ENCODE measurements at places on chromosomes 16 and 17.

- DNase-seq = no peak
Observed at GRCh38 chr17:43412166-43412565, 13.4 kb downstream of the ARL4D start.

GRCh38 chr16:75258807-75259141, 7.3 kb upstream of the BCAR1 start:
- DNase-seq = no peak

DNA sequence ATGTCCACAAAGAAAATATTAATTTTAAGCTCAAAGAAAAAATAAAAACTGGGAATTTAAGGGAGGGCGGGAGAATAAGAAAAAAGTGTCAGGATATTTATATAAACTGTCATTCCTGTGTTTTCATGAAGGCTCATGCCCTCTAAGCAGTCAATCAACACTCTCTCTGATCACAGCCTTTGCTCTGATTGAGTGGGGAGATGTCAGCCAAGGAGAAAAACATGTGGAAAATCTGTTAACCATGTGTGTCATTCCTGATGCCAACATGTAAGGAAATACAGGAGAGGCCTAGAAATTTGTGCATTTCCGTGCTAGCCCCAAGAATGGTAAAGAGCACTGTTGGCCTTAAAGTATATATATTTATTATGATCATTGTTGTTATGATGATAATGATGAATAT, 137.9 kb upstream of the IRX5 start:
- no peak for DNase-seq

DNA sequence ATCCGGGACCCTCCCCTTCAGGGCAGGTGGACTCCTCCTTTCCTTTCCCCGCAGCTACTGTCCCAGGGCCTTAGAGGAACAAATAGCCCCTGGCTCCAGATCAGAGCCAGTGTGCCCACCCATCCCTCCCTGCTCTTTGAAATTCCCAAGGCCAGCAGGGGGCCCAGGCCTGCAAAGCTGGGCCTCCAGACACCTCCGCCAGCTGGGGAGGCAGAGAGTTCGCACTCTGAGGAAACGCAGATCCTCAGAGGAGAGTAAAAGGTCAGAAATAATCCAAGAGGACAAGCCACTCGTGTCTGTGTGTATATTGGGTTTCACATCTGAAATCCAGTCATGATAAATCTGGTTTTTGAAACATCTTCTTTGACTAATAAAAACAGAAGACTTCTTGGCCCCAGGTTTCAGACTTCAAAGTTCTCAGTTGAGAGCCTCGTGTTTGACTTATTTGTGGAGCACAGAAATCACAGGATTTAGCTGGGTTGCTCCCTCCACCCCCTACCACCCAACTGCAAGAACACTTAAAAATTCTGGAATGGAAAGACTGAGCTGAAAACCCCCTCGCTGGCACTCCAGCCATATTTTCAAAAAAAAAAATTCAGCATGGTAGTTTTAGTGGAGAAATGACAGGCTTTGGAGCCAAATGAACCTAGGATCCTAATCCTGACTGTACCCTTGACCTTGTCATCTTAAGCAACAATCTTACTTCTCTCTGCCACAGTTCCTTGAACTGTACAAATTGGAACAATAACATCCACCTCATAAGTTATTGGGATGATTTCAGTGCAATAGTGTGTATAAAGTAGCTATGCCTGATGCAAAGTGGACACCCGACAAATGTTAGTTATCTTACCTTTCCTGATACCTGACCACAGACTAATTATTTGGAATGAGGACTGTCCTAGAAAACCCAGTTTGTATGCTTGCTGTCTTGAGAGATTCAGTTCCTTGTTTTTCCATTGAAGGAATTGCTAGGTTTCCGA, 44.5 kb upstream of the TBX2 start:
- no peak for DNase-seq

GRCh38 chr17:73281928-73282327, 20.2 kb upstream of the CPSF4L start:
- no peak for DNase-seq

GRCh38 chr16:67807148-67807682, 526 bp downstream of the TSNAXIP1 start:
- no peak for DNase-seq

DNA sequence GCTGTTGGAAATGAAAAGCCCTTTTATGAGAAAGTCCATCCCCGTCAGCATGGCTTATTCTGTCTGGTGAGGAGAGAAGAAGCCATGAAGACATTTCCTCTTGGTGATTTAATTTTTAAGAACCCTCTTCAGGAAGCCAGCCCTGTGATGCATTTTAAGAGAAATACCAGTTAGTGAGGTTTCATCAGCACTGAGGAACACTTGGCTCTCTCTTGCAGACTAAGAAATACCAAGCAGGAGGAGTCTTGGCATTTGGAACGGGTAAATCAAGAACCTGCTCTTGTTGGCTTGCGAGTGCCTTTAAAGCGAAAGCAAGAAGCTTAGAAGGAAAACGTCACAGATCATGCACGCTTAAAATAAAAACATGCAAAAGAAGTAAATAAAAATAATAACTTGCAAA, 17.5 kb downstream of the RAB11FIP3 start:
- DNase-seq = no peak

- no peak for DNase-seq
Observed at GRCh38 chr16:85327731-85328675, 215.7 kb upstream of the CIBAR2 start.

DNA sequence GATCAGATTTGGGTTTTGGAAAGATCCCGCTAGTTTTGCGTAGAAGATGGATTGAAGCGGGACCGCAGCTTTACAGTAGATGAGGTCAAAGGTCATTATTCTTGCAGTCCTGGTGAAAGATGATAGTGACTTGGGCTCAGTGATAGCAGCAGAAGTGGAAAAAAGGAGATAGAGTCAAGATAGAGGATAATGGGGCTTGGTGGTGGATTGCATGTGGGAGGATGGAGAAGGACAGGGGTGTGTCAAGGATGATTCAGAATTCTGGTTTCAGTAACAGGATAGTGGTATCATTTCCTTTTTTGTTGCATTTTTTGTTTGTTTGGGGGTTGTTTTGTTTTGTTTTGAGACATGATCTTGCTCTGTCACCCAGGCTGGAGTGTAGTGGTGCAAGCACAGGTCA, 28.7 kb downstream of the CHD9NB start:
- no peak for DNase-seq

DNA sequence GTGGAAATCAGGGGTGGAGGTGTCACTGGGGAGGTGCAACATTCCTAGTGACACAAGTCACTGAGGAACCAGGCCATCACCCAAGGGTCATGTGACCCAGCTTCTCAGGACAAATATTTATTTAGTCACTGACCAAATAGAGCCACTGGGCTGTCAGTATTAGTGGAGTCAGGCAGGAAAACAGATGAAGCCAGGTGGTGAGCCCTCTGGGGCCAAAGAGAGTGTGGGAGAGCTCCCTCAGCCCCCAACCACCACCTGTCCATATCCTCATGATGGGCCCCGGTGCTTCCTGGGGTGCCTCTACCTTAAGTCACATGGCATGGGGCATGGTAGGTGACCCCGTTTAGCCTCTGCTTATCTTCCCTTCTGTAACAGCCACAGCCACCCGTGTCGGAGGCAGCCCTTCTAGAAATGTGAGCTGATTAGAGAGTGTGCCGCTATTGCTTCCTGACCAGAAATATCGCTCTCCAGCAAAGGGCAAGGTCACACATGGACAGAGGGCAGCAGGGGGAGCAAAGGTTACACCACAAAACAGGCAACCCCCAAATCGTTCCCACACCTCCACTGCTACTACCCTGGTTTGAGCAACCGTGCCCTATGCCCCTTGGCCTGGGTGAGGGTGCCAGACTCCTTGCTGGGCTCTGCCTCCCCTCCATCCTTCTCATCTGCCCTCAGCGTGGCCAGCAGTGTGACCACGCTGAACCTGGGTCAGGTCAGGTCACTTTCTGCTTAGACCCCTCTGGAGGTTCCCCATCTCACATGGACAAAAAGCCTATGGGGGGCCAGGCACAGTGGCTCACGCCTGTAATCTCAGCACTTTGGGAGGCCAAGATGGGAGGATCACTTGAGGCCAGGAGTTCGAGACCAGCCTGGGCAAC, 8.6 kb upstream of the AKTIP start:
- DNase-seq = no peak

- no peak for DNase-seq
Observed at GRCh38 chr17:301681-302299, 50.8 kb downstream of the RPH3AL start.

DNA sequence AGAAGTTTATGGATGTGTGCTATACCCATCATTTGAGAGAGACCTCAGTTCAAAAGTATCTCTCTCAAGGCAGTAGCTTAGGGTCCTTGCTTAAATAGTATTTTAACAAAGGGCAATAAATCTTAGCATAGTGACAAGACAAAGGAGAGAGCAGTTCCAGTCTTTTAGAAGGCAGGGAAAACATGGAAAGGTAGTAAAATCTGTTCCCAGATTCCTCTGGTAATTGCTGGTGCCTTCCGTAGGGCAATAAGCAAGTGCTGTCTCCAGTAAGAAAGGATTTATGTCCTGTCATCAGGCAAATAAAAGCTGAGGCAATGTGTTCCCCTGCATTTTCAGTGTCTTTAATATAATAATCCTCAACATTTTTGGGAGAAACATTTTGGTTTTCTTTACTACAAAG, 149.0 kb upstream of the MPHOSPH6 start:
- DNase-seq = no peak

- no peak for DNase-seq
Observed at GRCh38 chr16:23149993-23150364, 727 bp upstream of the USP31 start.

DNA sequence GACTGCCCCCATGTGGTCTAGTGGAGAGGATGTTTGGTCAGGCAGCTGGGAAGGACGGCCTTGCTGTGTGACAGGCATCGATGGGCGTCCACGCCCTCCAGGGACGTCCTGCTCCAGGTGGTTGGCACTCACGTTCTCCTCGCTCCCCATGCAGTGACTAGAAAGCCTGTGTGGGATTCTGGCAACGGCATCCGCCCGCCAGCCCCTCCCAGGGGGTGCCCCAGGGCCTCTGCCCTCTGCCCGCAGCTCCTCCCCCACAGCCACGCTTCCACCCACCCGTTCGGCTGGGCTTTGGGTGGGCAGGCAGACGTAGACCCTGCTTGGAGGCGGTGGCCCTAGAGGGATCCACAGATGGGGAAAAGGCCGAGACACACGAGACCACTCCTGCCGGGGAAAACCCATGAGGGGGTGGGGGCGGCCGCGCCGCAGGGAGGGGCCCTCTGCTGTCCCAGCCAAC, 4.7 kb upstream of the IL17C start:
- DNase-seq = no peak

- no peak for DNase-seq
Observed at GRCh38 chr16:29198731-29199521, 207.6 kb downstream of the NPIPB11 start.

DNA sequence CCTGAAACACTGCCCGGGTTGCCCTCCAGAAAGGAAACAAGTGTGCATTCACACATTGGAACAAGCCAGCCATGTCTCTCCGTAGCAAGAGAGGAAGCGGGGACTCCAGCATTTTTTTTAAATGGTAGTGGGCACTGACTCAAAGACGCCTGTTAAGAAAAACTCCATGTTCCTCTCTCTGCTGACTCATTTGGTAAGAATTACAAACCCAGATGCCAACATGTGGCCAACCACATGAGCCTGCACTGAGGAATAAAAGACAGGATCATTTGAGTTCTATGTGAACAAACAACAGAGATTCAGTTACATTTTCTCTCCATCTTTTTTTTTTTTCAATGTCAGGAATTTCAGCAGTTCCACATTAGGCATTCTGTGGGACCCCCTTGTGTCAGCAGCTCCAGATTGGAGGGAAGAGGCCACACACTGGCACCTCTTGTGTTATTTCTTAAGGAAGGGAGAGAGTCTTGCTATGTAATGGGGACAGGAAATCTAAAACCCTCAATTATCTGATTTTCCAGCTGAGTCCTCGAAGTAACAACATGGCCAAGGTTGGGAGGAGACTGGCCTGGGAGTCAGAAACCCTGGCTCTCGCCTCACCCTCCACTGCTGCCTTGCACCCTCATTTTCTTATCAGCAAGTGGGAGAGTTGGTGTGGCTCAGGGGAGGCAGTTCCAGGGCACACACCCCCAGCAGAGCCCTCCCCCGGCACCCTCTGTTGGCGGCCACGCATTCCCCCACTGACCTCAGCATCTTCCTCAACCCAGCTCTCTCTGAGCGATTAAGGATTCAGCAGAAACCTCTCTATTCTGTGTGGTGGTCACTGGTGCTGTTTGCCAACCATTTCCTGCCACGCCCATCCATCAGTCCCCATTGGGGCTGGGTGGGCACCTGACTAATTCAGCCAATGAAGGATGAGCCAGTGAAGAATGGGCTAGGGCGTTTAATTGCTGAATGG, 173.0 kb downstream of the FOXL1 start:
- DNase-seq = no peak
